ENCODE measurements at places on chromosomes 6 and 20.
A peak's percentile ranks its signal among the peaks of the same experiment; 100 is the strongest.

DNA sequence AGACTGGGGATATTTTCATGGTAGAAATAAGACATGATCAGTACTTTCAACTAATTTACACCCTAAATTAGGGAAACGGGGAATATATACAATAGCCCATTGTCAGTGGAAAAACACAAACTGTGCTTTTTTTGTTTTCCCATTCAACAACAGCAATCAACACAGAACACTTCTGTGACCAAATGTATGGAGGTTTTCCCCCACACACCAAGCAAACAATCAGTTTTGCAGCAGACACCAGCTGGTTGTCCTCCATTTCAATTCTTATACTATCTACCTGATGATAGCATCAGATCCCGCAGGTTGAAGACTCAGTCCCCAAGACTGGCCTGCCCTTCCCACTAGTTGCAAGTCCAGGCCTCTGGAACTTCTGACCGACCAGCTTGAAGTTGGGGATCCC, 4.5 kb downstream of the HINT3 start:
- DNase-seq: no peak

DNA sequence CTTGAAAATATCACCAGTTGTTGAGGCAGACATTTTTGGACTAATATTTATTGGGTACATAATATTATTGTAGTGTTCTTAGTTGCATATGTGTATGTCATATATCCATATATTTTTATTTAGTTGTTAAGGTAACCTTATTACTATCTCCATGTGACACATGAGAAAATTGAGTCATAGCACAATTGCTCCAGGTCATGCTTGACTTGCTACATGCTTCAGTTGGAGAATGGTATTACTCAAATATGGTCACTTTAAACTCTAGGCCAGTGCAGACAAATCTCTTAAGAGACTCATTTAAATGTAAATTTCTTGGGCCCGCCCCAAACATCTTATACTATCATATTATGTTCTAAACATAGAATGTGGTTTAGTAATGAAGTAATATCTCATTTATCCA, 246.1 kb downstream of the RIMS1 start:
- DNase-seq: no peak

DNA sequence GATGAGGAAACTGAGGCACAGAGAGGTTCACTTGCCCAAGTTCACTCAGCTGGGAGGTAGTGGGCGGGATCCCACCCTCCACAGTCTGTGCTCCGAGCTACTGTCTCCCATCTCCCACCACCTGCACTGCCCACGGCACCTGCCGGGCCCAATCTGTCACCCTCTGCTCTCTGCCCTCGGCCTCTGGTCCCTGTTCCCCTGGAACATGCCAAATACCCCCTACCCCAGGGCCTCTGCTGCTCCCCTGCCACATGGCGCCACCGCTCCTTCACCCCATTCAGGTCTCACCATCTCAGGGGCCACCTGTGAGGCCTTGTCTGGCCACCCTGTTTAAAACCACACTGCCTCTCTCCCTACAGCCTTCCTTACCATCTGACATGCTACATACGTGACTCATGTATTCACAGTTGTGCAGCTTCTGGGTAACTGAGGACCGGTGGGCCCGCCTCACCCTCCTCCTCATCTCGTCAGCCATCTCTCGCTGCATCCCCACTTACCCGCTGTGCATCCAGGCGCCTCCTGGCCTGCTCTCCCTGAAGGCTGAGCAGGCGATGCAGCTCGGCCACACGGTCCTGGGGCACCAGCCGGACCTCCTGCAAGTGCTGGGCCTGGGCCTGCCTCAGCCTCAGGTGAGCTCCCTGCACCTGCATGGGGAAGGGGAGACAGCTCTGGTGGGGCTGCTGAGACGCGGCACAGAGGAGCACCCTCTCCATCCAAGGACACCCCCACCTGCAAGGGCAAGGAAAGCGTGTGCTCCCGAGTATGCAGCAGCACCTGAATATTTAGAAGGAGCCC, 50.6 kb downstream of the GINS1 start:
- DNase-seq: no peak

GRCh38 chr6:131948692-131949619, 2.2 kb downstream of the CCN2 start:
- no peak for DNase-seq

- DNase-seq: no peak
These were observed 987.0 kb downstream of the HACE1 start for GRCh38 chr6:103872678-103873077.

DNA sequence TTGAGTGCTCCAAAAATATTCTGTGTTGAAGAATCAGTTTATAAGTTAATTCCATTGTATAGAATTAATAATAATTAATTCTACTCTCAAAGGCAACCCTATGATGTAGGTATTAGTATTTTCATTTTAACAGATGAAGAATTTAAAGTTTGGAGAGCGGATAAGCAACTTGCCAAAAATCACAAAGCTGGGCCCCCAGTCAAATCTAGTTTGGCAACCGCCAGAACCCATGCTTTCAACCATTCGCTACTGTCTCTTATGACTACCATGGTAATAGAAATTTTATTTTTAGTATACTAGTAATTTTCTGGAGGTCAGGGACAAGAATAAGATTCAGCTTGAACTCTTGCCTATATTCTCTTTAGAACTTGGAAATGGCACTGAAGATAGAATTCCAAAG, 229.8 kb downstream of the IBTK start:
- no peak for DNase-seq

DNA sequence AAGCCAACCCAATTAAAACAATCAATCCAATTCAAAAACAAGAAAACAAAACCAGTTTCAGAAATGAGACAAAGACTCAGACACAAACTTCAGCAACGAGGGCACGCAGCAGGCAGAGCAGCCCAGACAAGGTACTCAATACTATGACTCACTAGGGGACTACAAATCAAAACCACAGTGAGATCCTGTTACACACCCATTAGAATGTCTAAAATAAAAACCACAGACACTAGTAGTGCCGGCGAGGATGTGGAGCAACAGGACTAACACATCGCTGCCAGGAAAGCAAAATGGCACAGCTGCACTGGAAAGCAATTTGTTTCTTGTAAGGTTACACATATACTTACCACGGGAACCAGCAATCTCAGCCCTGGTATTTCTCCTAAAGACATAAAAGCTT, 28.4 kb upstream of the MAS1L start:
- peak; percentile 53 for DNase-seq

- DNase-seq: no peak
These were observed 84.3 kb downstream of the ZHX3 start for GRCh38 chr20:41232973-41233926.

GRCh38 chr20:20248620-20249200, 119.2 kb upstream of the INSM1 start:
- DNase-seq: no peak

GRCh38 chr6:54018722-54019121, 92.5 kb upstream of the MLIP start:
- no peak for DNase-seq

- no peak for DNase-seq
These were observed 63.7 kb downstream of the GPX5 start for GRCh38 chr6:28589234-28589956.

GRCh38 chr20:58586565-58587093, 64.5 kb upstream of the STX16 start:
- no peak for DNase-seq

GRCh38 chr6:113287396-113287795, 569.7 kb upstream of the MARCKS start:
- DNase-seq: no peak

GRCh38 chr20:32685541-32686529, 12.1 kb upstream of the C20orf203 start:
- DNase-seq: no peak

GRCh38 chr20:24837781-24838450, 111.2 kb upstream of the CST7 start:
- no peak for DNase-seq

- DNase-seq: no peak
These were observed 30.6 kb downstream of the CPNE5 start for GRCh38 chr6:36808634-36809033.

DNA sequence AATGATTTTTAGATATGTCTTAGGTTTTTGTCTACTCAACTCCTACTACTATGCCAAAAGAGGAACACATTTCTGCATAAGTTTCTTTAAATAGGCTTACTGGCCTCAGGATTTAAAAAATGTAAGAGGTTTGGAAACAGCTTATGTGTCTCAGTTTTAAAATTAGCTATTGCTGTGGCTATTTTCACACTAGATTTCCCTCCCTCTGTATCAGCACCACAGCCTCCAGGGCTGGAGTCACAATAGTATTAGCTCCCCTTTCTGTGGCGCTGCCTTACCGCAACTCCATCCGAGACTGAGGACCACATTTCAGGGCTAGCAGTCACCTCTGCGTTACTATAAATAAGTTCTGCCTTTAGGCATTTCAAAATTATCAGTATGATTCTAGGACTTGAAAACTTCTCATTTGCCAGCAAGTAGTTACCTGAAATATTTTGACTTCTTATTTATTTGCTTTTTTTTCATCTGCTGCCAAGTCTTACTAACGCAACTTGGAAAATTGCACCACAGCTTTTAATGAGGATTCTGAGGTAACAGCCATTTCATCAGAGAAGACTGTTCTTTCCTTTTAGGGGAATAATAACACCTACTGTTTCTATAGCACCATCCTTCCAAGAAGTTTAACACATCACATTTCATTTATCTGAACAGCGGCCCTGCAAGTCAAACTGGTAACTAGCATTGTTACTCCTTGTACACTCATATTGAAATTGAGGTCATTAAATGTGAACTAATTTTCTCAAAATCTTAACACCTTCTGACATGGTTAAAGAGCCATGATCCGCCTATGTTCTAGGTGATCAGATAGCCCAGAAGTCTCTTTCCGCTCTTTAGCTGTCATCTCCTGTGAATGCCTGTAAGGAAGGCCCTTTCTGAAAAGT, 105.9 kb downstream of the GJA10 start:
- peak; percentile 7 for DNase-seq

DNA sequence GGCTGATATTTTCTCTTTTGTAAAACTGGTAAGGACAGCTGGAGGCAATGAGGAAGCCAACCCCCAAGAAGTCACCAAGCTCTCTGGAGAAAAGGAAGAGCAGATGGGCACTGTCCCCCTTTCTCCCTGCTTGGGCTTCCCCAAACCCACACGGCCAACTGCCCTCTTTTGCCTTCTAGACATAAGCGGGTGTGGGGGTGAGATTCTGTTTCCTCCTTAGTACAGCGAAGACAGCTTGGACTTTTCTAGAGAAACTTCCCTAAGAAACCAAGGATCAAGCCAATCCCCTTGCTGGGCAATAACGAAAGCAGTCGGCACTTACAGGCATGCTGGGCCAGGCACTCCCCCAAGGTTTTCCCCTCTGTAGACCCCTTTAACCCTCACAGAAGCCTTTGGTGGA, 110.3 kb downstream of the CDC5L start:
- no peak for DNase-seq

DNA sequence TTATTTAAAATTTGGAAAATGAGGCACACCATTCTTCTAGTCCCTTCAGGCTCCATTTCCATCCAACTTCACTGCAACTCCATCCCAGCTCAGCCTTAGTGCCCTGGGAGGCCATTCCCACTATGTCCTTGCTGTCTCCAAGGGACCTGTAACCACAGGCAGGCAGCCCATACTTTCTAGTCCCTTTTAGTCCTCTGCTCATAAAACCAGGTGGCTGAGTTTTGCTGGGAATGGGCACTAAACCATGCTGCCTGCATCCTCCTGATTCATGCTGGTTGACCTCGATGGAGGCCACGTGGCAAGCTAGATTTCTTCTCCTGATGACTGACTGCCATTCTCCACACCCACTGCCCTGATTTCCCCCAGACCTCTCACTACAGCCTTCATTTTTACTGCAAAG, 27.5 kb upstream of the MYMX start:
- no peak for DNase-seq

DNA sequence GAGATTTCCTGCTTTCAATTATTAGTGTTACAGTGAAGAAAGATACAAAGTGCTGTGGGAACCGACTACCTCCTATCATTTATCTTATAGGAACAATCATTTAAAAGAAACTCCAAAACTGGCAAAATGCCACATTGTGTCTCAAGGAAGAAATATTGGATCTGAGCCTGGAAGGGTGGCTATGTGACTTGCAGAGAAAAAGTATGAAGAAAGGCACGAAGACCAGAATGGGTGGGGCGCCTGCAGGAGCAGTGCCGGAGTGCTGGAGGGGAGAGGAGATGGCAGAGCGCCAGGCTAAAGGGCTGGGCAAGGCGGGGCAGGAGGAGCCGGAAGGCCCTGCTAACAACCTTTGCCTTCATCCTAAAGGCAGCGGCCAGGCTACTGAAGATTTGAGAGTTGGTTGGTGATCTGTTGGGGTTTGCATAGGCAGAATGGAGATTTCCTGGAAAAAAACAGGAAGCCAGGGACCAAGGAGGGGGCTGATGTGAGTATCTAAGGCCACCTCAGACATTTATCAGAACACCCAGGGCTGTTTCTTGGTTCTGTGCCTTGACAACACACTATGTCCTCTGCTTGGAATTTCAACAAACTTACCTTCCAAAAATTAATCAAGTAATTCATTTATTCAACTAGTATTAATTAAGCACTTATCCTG, 125.6 kb downstream of the MAFB start:
- DNase-seq: no peak

GRCh38 chr6:2949536-2950083, 21.8 kb downstream of the SERPINB6 start:
- no peak for DNase-seq

DNA sequence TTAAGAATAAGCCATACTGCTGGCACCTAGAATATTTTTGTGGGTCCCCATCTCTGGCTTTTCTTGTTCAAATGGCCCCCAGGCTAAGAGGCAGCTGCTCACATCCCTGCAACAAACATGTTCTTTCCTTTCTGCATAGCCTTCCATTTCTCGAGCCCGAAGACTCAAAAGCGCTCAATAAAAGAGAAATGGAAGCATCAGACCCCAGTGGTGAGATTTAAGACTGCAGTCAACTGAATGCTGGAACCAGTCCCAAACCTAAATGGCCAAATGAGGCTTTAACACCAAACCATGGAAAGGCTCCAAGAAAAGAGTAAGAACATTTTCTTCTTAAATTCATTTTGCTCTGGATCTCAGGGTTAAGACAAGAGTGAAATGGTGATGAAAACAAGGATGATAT, 122.1 kb upstream of the TRAF3IP2 start:
- no peak for DNase-seq

DNA sequence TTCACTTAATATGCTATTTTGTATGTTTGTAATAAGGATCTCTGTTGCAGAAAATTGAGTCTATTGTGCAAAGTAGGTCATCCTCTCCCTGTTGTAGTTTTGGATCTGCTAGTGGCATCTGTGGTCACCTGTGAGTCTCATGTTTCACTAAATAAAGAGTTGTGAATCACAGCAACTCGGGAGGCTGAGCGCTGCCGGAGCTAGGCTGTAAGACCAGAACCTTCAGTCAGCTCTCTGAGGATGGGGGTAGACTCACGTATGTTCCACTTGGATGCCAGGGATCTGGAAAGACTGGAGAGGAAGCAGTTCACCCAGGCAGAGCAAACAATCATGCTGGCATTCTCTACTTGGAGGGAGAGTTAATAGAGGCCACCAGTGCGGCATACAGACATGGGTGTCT, 187.3 kb upstream of the FOXA2 start:
- DNase-seq: no peak

- DNase-seq: no peak
These were observed 108.0 kb downstream of the ATXN1 start for GRCh38 chr6:16653226-16653625.

GRCh38 chr6:82772851-82773717, 292.6 kb downstream of the UBE3D start:
- no peak for DNase-seq

GRCh38 chr6:85125526-85125925, 324.4 kb upstream of the NT5E start:
- no peak for DNase-seq

GRCh38 chr6:109457562-109457996, 2.0 kb upstream of the MICAL1 start:
- DNase-seq: no peak

Data from CD4-positive, alpha-beta T cell treated with Interleukin-15 for 4 hours (primary cell).